Hepatic stellate cell (primary cell): ENCODE measurements at places on chromosomes 6 and 20.

- DNase-seq, result peak; percentile 28
Observed at GRCh38 chr6:108621117-108621516, 60.4 kb downstream of the FOXO3 start.

GRCh38 chr6:19349429-19349828 is 487.7 kb upstream of the ID4 start:
- DNase-seq, result no peak

GRCh38 chr6:16635291-16635809 is 125.9 kb downstream of the ATXN1 start:
- no peak for DNase-seq

GRCh38 chr20:631101-631500 is 21.0 kb upstream of the TCF15 start:
- no peak for DNase-seq

- DNase-seq, result no peak
Observed at GRCh38 chr6:155310596-155310995, 3.7 kb downstream of the TFB1M start.

DNA sequence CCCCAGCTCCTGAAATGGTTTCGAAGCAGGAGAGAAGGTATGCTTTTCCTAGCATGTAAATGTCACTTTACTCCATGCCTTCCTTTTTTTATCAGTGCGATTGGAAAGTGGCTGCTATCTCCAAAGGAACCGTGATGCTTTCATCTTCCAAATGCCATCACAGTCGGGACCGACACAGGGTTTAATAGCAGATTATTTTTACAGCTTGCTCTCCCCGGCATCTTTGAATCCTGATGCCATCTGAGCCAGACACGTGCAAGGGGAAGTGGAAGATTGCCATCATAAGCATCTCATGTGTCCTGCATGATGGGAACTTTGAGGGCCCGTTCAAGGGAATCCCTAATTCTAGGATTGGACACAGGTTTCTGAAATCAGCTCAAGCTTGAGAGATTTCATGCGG is 253.4 kb upstream of the KCNG1 start:
- no peak for DNase-seq

DNA sequence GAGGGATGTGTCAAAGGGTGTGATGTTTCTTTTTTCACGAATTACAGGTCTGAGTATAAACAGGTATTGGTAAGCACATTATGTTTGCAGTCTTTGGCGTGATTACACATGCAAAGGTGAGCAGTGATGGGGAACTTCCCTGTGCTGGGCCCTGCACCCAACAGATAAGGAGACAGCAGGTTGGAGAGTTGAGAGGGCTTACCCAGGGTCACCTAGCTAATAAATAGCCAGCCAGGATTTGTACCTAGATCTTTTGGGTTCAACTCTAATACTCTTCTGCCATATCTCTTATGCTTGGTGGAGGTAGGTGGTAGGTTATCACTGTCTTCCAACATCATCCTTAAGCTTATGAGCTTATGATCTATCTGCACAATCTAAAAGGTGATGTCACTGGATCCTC is 46.5 kb downstream of the AFG1L start:
- no peak for DNase-seq

DNA sequence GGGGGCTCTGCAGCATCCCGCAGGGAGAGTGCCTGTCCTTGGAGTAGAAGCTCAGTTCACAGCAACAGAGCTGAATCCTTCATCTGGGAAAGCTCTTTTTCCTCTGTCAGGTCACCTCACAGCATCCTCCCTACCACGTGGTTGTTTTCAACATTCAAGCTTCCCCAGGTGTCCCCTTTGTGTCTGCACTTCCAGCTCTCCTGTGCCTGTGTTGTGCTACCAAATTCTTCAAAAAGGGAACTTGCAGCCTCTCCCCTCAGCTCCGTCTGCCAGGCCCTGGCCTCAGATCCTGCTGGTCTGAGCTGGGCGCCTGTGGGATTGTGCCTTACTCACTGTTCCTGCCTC is 108.4 kb downstream of the FOXF2 start:
- no peak for DNase-seq

DNA sequence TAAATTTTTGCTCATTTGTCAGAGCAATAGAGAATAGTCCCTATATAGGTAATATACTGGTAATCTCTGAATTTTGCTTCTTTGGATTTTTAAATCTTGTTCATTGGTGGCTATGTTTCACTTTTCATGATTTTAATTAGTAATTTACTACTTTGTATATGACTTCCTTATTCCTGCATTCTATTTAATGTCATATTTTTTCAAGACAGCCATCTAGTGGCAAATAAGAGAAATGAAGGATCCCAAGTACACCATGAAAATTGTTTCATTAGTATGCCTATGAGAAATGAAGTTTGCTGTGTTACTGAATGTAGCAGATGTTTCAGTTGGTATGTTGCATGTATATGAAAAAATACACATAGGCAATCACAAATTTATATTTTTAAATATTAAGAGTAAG is 82.4 kb downstream of the ZNF292 start:
- peak; percentile 19 for DNase-seq

DNA sequence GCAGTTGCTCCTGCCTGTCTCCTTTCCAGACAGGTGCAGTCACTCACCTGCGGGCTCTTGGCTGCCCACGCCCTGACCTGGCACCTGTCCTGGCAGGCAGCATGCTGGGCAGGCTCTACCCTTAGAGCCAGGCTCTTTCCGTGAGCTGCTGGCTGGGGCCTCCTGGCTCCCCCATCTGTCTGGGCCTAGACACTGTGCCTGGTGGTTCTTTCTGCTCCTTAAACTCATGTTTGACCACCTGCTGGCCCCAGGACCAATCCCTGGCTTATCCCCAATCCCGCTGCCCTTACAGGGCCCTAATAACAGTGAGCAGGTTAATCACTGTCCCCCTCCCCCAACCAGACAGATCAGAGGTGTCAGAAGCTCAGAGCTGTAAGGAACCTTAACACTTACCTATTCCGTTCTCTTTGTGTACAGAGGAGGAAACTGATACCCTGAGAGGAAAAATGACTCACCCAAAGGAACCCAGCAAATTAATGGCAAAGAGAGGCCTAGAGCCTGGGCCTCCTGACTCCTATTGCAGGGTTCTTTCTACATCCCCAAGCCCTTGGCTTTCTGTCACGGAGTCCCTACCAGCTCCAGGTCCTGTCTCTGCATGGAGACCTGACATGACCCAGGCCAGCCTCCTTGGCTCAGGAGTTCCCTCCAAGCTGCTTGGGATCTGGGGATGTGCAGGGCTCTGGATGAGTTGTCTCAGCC is 54.7 kb downstream of the RAB44 start:
- no peak for DNase-seq

DNA sequence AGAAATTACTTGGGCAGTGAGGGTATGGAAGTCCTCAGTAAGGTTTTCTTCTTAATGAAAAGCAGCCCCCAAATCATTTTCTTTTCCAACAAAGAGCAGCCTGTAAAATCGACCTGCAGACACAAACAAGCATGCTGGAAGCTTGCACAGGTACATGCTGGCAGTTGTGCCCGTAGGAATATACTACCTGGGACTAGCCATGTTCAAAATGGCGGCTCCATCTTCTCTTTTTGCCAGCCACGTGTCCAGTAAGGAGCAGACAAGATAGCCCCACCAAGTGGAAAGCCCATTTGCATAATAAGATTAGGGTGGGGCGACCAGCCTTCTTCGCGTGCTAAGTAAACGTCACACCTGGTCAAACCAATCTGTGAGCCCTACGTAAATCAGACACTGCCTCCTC is 259.4 kb upstream of the AGPAT4 start:
- DNase-seq, result no peak

- no peak for DNase-seq
Observed at GRCh38 chr6:43833223-43833995, 63.4 kb downstream of the VEGFA start.

DNA sequence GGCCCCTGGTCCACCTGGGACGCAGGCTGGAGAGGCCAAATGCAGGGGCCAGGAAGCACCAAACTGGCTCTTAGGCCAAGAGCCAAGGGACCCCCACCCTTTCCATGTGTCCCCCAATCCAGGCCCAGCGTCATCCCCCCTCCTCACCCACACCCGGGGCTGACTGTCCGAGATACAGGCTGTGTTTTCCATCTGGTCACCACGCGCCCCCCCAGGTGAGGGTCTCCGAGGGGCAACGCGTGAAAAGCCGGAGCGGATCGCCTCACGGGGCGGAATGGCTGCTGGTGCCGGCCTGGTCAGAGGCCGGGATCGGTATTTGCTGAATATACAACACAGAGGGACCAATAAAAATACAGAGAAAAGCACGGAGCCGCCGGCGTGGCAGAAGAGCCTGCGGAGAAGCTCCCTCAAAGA is 5.2 kb upstream of the ABHD16B start:
- DNase-seq, result no peak

GRCh38 chr6:126811321-126811720 is 307.1 kb upstream of the RSPO3 start:
- no peak for DNase-seq

GRCh38 chr6:107806691-107807090 is 17.4 kb downstream of the SCML4 start:
- DNase-seq, result no peak

DNA sequence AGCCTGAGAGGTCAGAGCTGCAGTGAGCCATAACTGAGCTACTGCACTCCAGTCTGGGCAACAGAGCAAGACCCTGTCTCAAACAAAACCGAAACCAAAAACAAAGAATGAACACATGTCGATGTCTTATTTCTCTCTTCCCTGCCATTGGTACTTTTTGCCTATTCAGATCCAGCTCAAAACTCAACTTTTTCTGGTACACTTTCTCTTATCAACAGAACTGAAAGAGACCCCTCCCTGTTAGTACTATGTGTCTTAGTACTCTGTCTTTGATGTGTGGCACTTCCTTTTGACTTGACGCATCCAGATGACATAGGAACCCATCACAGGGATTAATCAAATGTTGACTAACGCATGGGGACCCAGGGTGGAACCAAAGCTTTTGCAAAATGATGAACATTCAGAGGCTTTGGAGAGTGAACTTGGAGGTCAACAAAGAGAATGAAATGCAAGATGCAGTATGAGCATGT is 44.8 kb downstream of the AKAP12 start:
- DNase-seq, result peak; percentile 11

- no peak for DNase-seq
Observed at GRCh38 chr20:1619861-1620444, at the start of gene SIRPB1. Gene SIRPB1, minus strand, starts transcription at chr20:1620009. Its CDS starts 65 bp downstream, at chr20:1619944.

DNA sequence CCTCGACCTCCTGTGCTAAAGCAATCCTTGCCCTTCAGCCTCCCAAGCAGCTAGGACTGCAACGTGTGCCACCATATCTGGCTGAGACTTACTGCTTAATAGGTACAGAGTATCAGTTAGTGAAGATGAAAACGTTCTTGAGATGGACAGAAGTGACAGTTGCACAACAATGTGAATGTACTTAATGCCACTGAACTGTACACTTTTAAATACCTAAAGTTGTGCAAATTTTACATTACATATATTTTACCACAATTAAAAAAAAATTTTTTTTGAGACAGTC is 25.9 kb downstream of the NUDT3 start:
- no peak for DNase-seq

DNA sequence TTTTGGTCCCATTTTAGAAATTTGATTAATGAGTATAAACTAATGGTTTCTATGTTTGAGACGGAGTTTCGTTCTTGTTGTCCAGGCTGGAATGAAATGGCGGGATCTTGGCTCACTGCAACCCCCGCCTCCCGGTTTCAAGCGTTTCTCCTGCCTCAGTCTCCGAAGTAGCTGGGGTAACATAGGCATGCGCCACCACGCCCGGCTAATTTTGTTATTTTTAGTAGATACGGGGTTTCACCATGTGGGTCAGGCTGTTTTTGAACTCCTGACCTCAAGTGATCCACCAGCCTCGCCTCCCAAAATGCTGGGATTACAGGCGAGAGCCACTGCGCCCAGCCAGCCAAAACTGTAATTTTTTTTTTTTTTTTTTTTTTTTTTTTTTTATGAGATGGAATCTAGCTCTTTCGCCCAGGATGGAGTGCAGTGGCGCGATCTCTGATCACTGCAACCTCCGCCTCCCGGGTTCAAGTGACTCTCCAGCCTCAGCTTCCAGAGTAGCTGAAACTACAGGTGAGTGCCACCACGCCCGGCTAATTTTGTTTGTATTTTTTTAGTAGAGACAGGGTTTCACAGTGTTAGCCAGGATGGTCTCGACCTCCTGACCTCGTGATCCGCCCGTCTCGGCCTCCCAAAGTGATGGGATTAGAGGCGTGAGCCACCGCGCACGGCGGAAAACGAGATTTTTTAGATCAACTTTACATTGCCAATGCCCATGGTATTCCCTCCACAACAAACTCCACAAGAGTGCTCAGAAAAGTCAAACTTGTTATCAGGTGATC is 127.8 kb downstream of the HFE start:
- no peak for DNase-seq

GRCh38 chr6:43990627-43991619 is 136.3 kb downstream of the MRPL14 start:
- peak; percentile 41 for DNase-seq

GRCh38 chr6:156689656-156690055 is 87.5 kb upstream of the ARID1B start:
- no peak for DNase-seq

- peak; percentile 16 for DNase-seq
Observed at GRCh38 chr6:33118525-33119123, 42.8 kb downstream of the HLA-DPB1 start.

DNA sequence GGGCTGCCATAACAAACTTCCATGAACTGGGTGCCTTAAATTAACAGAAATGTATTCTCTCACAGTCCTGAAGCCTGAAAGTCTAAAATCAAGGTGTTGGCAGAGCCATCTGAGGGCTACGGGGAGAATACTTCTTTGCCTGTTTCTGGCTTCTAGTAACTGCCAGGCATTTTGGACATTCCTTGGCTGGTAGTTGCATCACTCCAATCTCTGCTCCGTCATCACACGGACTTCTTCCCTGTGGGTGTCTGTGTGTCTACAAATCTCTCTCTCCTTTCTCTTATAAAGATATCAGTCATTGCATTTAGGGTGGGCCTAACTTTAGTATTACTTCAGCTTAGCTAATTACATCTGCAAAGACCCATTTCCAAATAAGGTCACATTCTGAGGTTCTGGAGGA is 20.9 kb upstream of the PERP start:
- no peak for DNase-seq

GRCh38 chr6:149055195-149055899 is 262.2 kb upstream of the TAB2 start:
- no peak for DNase-seq

- DNase-seq, result no peak
Observed at GRCh38 chr20:50050660-50051308, 62.2 kb downstream of the UBE2V1 start.

DNA sequence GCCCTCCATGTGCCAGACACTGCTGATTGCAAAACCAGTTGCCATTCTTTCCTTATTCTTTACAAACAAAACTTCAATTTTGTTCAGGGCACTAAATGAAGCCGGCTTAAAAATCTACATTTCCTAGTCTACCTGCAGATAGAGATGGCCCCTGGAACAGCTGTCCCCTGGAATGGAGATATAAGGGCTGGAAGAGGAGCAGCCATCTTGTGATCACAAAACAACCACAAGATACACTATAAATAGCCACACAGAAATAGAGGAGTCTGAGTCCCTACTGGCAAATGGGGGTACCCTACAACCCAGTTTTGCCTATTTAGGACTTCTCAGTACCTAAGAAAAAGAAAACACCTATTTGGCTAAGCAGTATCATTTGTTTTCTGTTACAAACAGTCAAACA is 115.9 kb upstream of the BEND6 start:
- no peak for DNase-seq
